ENCODE measurements at places on chromosomes 13 and 19.

DNA sequence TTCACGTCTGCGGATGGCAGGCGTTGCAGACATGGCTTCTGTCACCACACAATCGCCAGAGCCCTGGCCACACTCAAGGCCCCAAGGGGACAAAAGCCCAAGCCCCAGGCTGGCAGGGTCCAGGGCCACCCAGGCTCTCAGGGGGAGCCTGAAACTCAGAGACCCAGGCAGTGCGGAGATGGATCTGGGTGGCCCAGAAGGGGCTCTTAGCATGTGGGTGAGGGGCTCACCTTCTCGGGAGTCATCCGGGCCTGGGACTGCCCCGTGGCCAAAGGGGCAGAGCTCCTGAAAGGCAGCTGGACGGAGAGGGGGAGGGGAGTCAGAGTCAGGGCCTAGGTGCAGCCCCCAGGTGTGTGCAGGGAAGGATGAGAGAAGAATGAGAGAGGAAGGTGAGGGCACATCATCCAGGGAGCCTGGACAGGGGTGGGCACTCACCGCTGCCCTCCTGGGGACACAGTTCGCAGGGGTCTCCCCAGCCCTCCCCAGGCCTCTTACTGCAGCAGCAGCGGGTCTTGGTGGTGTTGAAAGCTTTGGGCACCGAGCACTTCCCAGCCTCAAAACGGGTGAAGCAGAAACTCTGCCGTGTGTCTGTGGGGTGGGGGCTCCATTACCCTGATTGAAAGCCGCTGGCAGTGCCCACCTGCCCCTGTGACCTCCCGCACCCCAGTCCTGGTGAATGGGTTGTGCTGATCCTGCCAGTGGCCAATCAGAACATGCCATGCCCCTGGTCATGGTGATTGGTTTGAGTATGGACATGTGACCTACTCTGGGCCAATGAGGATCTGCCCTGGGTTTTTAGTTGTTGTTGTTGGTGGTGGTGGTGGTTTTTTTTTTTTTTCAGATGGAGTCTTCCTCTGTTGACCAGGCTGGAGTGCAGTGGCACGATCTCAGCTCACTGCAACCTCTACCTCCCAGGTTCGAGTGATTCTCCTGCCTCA lies 37.4 kb downstream of the CCL25 start:
- no peak for DNase-seq

DNA sequence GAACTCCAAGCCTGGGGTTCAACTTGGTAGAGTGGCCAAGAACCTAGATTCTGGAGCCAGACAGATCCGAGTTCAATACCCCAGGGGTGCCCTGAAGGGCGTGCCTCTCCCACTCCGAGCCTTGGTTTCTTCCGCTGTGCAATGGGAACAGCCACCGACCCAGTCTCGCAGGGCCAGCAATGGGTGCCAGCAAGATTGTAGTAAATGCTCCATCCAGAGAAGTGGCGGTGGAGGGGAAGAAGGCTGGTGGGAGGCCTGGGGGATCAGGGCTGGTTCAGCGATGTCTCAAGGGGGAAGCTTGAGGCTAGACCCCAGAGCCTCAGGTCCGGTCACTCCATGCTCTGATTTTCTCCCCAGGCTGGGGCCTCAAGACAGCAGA lies 4.5 kb downstream of the WIZ start:
- no peak for DNase-seq

GRCh38 chr13:109672545-109672944 lies 113.8 kb downstream of the IRS2 start:
- DNase-seq, result no peak

DNA sequence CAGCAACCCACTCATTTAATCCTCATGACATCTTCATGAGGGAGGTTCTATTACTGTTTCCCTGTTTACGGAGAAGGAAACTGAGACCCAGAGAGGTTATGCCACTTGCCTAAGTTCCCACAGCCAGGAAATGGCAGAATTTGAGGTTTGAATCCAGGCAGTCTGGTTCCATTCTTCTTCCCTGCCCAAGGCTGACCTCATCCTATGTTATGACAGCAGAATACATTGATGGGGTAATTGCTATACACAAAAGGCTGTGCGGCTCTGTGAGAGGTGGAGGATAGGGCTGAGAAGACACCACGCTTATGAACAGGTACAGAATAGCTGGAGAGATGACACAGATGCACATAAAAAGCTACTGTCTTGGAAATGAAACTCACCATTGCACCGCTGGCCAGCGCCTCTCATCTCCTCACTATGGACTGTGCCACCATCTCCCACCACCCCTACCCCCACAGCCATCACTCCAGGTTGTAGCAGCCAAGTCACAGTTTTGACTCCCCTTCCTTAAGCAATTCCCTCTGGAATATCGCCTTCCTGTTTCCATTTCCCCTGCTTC lies 11.5 kb downstream of the MAG start:
- DNase-seq, result no peak

- DNase-seq, result no peak
Observed at GRCh38 chr19:45876411-45877197, 9.3 kb downstream of the IRF2BP1 start.

DNA sequence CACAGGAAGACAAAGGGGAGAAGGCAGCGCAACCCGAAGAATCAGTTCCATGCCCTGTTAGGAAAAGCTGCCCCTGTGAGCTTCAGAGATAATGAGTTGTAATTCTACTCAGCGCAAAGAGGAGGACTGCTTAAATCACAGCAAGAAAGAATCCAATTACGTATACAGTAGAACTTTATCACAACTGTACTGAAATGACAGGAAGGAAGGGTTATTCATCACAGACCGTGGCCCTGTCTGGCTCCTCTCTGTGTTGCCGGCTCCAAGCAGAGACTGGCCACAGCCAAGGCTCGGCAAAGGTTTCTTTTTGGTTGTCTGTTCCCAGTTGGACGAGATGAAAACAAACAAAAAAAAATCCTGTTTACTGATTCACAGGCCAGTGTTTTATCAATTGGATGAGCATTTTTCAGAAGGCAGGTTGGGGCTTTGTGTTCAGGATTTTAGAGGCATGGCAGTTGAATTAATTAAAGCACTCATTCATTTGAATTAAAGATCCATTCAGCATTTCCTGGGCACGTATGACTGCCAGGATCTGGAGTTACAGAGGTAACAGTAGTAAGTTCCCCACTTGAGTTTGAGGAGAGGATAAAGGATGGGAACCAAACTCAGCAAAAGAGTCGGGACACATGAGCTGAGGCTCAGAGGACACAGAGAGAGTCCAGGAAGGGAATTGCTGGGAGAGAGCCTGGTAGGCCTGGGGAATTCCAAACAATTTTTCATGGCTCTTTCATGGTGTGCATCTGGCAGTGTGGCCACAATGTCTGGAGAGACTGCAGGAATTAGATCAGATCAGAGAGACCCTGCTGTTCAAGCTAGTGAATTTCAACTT lies 341.0 kb downstream of the DNAJC15 start:
- no peak for DNase-seq

DNA sequence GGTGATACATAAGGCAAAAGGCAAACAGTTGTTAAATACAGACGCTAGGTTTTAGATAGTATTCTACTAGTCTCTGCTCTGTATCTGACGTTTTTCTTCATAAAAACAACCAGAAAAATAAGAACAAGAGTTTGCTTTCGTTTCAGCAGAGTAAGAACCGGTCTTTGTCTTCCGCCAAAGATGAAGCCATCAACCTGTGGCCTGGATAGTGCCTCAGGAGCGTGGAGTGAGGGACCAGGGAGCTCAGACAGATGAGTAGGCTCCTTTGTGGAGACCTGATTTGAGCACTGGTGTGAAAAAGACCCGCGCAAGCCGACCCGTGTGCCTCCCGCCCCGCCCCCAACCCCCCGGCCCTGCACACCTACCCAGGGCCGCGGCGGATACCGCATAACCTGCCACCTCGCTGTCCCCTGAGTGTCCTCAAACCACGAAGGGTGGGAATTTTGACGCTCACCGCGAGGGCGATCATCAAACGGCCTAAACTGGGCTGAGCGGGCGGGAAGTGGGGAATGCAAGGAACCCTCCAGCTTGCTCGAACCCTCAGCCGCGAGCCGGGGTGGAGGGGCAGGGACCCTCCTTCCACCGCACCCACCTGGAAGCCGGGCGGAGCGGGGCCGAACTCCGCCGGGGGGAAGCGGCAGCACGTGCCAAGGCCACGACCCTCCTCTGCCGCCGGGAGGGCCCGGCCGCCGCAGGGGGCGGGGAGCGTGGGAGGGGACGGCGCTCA lies 866 bp upstream of the LMO7 start:
- DNase-seq, result no peak
